ENCODE measurements at places on chromosomes 2 and 18. TPM values are rescaled to one million over a fixed set of nuclear protein-coding genes. Genes with fewer than 3 reads are reported as not detected.

DNA sequence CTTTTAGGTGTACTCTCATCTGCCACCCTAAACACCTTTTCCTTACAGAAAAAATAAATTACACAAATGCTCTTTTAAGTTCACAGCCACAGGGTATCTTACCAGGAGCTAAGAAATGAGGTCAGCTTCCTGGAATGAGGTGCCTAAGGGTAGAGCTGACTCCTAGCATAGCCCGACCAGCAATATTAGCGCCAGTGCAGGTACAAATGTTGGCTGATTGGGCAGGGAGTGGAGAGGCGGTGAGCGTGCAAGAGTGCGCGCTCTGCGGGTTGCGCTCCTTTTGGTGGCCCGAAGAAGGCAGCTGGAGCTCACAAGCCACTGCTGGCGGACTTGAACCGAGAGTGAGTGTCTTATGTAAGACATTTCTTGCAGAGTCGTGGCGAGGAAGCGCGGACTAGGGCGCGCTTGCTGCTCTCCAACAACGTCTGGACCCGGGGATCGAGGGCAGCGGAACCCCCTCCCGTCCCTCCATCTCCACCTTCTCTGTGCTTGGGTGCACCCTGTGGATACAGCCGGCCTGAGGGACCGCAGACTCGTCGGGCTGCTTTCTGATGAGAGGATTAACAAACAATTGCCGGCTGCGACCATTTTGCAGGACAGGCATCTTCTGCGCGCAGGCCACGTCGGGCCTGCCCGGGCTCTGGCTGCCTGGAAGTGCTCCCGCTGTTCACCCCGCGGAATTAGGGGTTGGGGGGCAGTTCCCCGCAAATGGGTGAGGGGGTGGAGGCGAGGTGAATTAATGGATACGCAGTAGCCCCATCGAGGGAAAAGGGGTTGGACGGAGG lies 17.3 kb downstream of the BOLA3 start:
- DNase-seq: no peak

DNA sequence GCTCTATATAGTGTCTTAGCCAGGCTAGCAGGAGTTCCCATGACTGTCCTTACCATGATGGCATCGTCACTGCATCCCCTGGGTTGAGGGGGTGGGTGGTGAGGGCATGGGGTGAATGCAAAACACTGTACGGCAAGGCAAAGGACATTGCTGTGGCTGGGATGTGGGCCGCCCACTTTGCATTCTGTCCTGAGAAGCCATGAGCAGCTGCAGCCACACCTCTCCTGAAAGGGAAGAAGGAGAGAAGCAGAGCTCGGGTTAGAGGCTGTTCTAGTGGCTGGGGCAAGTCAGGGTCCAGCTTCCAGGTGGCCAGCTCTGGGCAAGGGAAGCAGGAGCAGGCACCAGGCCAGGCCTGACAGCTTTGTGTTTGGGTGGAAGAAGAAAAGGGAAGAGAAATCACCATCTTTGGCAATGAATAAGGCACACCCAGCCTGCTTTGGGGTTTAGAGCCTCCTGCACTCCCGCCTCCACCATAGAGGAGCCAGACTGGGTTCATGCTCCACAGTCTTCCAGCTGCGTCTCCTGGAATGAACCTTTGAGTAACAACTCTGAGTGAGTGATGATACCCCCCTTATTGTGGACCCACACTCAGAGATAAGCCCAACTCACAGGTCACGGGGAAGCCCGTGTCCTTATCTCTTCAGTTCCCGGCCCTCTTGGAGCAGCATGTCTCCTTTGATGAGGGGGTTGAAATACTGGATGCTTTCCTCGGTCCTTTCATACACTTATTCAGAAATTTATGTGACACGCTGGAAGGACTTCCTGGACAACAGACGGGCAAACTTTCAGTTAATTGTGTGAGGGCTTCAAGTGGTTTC lies 63.4 kb downstream of the INPP4A start:
- no peak for DNase-seq

GRCh38 chr2:238420878-238421694 lies 5.6 kb upstream of the ASB1 start:
- DNase-seq: peak; percentile 60

MC5R gene
- total RNA-seq: not detected

GRCh38 chr2:39486071-39486470 lies 49.0 kb upstream of the MAP4K3 start:
- no peak for DNase-seq

DNA sequence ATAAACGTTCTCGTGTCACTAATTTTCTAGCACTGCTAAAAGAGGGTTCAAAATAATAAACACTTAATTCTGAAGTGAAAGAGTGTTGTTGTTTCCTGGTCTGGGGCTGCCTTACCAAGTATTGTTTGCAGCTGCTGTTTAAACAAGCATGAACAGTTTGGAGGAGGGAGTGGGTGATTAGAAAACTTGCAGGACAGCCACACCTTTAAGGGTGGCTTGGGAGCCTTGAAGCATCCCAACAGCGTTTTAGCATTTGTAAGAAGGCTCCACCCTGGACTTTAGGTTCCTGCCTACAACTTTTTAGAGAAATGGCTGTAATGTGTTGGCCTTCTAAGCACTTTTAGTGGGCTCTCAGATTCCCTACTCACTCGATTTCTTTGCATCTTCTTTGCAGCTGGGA lies 371.6 kb downstream of the TGIF1 start:
- DNase-seq: no peak

- peak; percentile 64 for DNase-seq
Observed at GRCh38 chr2:127408004-127408806, 10.0 kb upstream of the PROC start.

DNA sequence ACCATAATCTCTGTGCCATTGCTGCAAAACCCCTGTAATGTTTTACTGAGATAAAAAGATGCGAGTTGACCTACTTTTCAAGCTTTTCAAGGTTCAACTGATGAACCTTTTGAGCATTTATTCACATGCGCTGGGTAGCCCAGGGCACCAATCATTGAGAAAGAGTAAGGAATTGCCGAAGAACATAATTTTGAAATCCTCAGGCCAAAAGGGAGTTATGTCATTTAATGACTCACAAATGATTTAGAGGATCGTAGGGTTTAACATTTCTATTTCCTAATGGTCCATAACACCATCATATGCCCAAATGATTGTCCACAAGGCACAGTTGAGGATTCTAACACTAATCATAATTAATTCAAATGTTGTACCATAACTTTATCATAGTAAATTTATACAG lies 20.2 kb upstream of the DLX1 start:
- no peak for DNase-seq

Measured in skin of body (tissue), 3 donors.